ENCODE measurements at places on chromosomes 7 and 10. TPM values are rescaled to one million over a fixed set of nuclear protein-coding genes. Genes with fewer than 3 reads are reported as not detected.

Gene HMX2
- not detected for total RNA-seq

GRCh38 chr10:33573606-33574005, 239.1 kb upstream of the NRP1 start:
- no peak for DNase-seq

- no peak for DNase-seq
Measured at GRCh38 chr10:1270906-1271305, 214.7 kb downstream of the WDR37 start.

GRCh38 chr7:50860174-50860573, 77.5 kb upstream of the GRB10 start:
- no peak for DNase-seq

DNA sequence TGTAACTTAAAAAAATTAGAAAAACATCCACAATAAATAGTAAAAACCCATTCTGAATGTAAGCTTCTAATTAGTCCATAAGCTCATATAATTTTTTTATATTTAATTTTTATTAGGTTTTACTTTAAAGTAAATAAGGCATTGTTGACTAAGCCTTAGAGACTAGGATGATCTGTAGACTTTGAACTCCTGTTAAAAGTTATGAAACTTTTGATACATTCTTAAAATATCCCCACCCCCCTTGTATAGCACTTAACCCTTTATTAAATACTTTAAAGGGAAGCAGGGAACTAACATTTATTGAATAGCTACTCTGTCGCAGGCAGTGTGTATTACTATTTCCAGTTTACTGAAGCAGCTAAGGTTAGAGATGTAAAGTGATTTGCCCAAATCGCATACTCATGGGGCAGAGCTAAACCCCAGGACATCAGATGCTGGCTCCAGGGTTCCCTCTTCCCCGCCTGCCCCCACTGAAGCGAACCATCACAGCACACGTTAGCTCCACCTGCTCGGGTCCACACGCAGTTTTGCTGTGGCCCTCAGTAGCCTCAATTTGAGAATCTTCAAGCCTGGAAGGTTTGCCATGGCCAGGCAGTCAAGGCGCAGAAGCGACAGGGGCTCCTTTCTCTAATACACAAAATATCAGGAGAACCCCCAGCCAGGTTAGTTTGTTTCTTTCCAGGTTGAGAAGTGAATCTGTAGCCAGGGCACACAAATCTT, 762 bp downstream of the PON1 start:
- DNase-seq = no peak

Gene GARS1
- total RNA-seq = 32.2 TPM

DNA sequence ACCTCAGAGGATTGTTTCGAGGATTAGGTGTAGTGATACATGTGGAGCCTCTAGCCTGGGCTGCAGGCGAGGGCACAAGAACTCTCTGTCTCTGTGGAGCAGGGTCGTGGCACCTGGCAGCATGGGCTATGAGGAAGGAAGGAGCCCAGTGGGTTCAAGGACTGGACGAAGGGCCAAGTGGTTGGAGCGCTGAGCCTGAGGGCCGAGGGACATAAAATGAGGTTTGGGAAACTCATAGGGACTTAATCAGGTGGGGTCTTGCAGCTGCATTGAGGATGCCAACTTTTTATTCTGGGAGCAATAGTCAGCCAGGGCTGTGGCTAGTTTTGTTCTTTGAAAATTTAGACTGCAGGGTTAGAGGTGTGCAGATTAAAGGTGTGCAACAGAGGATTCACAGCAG, 33.0 kb upstream of the ZNF32 start:
- DNase-seq = no peak

Gene PODXL
- total RNA-seq = 57.1 TPM

Gene PNLIPRP2
- total RNA-seq = not detected

DNA sequence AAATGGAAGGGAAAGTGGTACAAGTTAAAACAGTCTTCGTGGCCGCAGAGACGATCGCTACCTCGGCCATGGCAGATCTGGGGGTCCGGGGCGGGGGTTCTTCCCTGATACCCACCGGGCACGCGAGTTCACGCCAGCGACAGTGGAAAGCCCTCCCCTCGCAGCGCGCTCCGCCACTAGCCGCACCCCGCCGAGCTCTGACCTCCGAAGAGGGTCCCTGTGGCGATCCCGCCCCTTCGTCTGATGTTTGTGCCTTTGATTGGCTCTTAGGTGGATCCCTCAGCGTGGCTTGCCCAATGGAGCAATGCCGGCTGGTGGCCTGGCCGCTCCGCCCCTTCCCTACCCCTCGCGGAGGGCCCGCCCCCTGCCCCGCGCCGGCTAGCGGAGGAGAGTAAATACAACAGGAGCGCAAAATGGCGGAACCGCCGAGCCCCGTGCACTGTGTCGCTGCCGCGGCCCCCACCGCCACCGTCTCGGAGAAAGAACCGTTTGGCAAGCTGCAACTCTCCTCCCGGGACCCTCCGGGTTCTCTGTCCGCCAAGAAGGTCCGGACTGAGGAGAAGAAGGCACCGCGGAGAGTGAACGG, at the start of gene RSBN1L:
Gene RSBN1L (plus strand): TSS at position 403 of the 586 bp plus-strand sequence. CDS start 11 bp downstream, at position 414.
- peak; percentile 99 for DNase-seq

DNA sequence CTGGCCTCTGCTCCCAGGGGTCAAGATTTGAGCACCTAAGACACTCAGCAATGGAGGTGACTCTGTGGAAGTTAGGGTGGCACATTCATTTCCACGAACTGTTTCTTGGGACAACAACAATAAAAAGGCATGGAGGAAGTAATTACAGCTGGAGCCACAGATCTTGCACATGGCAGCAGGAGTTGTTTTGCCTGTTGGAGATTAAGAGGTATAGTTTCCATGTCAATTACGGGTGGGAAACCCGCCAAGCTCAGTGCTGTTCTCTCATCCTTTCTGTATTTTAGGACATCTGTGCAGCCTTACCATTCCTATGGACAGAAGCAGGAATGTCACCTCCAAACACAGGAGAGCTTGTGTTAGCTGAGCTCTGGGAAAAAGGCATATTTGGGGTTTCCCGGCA, 201.2 kb downstream of the SNX10 start:
- DNase-seq = no peak

Gene RBM17
- 64.3 TPM for total RNA-seq

Gene ASIC3
- total RNA-seq = 6.5 TPM

Gene TET1
- total RNA-seq = 2.9 TPM

- no peak for DNase-seq
Measured at GRCh38 chr7:93147363-93147762, 822 bp downstream of the SAMD9L start.

Gene NANOS1
- total RNA-seq = 10.0 TPM

DNA sequence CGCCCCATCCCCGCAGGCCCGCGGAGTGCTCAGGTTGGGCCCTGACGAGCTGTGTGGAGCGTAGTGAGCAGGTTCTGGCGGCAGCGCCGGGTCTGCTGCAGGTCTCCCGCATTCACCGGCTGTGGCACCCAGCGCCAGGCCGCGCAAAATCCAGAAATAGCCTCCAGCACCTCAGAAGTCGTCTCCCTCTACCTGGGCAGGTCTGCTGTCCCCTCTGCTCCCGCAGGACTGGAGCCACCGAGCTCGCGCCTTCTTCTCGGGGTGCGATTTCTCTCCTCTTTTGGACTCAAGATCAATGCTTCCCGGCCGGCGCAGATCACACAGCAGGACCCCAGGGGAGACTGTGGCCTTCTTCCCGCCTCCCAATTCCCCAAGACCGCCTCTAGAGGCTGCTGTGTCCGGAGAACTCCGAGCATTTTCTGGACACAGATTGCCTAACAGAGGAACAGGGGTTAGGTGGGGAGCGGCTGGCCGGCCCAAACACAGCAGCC, 8.4 kb downstream of the TLX1 start:
- no peak for DNase-seq

GRCh38 chr7:89500084-89500483, 654.2 kb upstream of the STEAP1 start:
- no peak for DNase-seq

GRCh38 chr7:34758111-34758601, 100.1 kb downstream of the NPSR1 start:
- DNase-seq = no peak

DNA sequence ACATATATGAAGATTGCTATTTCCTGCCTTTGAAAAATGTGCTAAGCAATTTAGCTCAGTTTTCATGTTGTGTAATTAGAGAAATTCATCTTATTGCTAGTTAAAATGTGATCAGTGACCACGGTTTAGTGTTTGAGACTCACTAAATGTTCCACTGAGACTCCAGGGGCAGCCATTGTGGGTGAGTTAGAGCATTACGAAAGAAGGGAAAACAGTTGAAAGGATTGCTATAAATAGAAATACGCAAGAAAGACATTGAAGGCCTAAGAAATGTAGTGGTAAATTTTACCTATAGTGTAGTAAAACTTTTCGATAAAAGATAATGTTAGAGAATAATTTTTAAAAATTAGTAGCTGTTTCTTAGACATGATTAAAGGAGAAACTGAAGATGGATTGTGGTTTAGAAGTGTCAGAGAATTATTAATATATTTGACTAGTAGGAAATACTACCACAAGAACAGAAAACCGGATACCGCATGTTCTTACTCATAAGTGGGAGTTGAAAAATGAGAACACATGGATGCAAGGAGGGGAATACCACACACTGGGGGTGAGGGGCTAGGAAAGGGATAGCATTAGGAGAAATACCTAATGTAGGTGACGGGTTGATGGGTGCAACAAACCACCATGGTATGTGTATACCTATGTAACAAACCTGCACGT, 394.5 kb downstream of the SEMA3D start:
- no peak for DNase-seq

Gene NUDT13
- 4.1 TPM for total RNA-seq

DNA sequence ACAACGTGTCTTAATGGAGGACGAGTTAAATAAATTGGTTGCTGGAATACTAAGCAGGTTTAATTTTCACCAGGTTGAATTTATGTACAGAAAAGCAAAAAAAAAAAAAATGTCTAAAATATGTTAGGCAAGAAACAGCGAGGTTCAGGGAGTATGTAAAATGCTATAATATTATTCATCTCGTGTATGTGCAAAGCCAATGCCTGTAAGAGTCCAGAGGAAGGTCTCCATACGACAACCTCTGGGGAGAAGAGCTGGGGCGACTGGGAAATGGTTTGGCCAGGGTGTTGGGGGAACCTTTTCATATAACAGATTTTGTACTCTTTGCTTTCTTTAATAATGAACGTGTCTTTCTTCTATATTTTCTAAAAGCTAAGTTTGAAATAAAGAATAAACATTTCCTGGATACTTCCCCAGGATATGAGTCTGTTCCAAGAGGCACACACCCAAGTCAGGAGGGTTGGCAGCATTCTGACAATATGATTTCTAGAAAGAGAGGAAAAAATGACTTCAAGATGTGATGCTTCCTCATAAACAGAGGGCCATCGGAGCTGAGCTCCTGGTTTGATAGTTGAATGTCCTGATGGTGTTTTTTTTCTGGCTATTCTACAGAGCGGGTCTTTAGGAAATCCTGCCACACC, 208.6 kb upstream of the MGMT start:
- no peak for DNase-seq

Gene NUTM2E
- not detected for total RNA-seq

DNA sequence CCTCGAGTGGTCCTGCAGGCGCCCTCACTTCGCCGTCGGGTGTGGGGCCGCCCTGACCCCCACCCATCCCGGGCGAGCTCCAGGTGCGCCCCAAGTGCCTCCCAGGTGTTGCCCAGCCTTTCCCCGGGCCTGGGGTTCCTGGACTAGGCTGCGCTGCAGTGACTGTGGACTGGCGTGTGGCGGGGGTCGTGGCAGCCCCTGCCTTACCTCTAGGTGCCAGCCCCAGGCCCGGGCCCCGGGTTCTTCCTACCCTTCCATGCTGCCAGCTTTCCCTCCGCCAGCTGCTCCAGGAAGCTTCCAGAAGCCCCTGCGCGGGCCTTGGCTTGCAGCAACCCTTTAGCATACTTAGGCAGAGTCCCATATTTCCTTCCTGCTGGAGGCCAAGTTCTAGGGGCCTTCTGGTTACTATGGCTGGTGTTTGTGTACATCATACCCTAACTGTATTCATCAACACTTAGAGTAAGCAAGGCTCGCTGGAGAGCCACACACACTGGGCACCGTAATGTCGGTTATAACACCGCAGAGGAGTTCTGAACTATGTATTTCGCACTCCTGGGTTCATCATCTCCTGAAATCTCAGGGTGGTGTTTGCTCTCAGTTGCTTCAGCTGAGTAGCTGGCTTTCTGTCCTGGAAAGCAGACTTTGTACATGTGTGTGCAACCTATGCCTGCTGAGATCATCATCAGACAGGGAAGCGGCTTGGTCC, 471 bp downstream of the MGMT start:
- peak; percentile 58 for DNase-seq

- no peak for DNase-seq
Measured at GRCh38 chr10:72738486-72738885, 46.5 kb downstream of the MCU start.

- no peak for DNase-seq
Measured at GRCh38 chr7:118793582-118793981, 569.1 kb downstream of the ANKRD7 start.

- DNase-seq = no peak
Measured at GRCh38 chr10:72044417-72045041, 43.8 kb downstream of the SPOCK2 start.

GRCh38 chr10:110203500-110204455, 3.6 kb upstream of the MXI1 start:
- no peak for DNase-seq

- DNase-seq = no peak
Measured at GRCh38 chr7:156473476-156474240, 166.9 kb upstream of the RNF32 start.

DNA sequence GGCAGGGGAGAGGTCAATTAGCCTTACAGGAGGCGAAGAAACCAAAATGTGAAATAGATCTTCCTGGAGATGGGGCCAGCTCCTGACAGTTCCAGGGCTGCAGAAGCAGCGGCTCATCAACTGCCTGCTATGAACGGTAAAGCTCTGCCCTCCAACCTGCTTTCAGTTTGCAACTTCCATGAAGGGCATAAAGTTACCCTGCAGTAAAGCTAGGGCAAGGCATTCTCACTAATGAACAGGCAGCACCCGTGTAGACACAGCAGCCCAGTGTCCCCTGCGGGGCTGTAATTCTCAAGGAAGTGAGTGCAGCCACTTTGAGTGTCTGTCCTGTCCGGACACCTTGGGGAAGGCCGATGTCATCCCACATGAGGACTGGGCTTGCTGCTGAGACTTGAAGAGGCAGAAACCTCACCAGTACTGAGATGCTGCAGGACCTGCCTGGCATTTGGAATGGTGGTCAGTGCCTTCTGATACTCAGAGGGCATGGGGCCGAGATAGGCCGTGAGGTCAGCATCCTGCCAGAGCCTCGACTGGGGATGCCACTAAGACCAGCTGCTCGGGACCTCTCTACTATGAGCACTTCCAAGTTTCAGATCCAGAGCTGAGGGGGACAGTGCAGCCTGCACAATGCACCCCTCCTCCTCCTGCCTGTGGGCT, 26.1 kb upstream of the C10orf53 start:
- DNase-seq = no peak

DNA sequence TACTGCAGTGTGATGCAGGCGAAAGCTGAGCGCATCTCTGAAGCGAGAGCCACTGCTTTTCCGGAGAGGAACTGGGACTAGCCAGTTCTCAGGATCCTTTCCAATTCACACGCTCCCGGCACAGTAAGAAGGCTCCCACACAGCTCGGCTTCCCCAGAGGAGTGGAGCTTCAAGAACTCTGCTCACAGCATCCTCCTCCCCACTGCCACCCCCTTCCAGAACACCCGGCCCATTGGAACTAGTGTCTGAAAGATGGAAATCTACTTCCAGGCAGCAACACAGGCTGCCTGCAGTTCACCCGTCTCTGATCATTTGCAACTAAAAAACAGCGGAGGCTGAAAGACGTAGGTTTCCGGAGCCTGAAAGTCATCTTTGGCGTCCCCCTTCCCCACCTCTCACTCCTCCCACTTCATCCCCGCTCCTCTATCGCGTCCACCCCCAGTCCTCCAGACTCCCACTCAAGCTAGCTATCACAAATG, at the start of gene DGKB:
Gene DGKB (minus strand): TSS at position 163 of the 479 bp plus-strand sequence.
- DNase-seq = peak; percentile 32

Gene ELFN1
- total RNA-seq = 10.8 TPM

GRCh38 chr10:6755781-6756460, 175.8 kb upstream of the PRKCQ start:
- DNase-seq = no peak
